ENCODE measurements at places on chromosomes 7 and 10.

DNA sequence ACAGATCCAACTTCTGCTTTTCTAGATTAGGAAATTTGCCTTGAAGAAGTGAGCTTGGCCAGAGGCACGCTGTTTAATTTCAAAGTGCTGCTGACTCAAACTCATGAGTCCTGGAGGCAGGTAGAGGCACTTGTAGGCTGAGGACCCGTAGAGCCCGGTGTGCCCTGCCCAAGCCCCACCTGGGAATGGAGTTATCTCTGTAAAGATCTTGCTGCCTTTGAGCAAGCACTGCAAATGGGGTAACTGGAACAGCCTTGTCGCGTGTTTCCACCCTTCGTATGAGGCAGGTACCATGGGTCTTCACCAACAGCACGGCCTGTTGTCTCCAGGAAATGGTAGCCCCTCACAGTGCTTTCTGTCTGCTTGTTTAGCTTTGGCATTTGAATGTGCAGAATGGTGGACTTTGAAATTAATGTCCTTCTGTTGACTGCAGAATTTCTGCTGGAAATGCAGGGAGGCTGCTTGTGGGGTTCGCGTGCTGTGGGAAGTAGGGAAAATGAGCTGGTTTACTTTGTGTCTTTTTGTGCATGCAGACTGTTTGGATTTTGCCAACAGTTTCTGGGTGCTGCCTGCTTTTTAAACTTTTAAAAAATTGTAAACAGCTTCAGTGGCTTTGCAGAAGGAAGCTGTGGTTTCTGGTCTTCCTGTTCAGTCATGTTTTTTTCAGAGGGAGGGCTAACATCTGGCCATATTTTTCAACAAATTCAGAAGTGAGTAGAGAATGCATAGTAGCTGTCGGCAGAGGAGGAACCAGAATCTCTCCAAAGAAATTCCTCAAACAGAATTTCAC, 27.2 kb downstream of the CCM2 start:
- peak; percentile 23 for DNase-seq

DNA sequence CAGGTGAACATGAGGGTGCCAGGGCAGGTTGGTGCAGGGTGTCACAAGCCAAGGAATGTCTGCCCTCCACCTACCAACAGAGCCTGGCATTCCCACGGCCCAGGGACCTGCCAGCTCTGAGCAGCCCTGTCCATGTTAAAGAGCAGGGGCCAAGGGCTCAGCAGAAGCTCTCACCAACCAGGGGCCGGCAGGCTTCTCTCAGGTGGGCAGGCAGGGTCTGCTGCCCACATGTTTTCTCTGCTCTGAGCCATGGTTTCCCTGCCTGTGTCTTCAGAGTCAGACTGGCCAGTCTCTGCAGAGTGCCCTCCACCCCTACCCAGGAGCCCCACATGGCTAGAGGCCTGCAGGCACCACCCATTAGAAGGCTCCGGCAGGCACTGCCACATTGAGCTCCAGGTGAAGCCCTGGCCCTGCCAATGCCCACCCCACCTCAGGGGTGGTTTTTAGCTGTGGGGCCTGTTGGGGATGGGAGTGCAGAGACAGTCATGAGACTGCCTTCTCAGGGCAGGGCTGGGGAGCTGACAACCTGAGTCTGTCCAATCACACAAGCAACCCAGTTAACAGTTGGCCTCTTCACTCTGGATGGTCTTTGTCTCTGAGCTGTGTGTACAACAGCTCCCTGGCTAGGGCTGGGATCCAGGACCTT, 135.9 kb downstream of the ARHGAP22 start:
- no peak for DNase-seq

- DNase-seq = no peak
These were observed 98.4 kb upstream of the PTPRZ1 start for GRCh38 chr7:121774563-121774962.

GRCh38 chr7:96539471-96539870, 170.2 kb downstream of the SEM1 start:
- no peak for DNase-seq

DNA sequence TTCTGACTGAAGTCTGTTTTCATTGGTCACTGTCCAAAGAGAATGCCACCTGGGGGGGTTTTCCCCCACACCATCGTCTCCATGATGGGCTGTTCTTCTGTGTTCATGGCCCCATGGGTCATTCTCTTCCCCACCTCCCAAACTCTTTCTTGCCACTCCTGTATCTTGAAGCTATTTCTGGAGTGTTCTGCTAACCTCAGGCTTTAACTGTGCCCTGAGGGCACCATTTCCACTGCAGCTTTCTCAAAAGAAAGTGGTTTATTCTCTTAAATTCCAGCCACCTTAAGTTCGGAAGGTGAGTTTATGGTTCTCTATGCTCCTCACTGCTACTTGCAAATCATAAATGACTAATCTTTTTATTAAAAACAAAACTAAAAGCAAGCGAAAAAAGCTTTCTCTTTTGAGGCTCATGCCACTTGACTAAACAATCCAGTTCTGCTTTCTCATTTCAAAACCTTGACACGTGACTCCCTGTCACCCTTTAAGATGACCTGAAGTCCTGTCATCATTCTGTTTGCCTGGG, 7.4 kb upstream of the APBB1IP start:
- DNase-seq = no peak

DNA sequence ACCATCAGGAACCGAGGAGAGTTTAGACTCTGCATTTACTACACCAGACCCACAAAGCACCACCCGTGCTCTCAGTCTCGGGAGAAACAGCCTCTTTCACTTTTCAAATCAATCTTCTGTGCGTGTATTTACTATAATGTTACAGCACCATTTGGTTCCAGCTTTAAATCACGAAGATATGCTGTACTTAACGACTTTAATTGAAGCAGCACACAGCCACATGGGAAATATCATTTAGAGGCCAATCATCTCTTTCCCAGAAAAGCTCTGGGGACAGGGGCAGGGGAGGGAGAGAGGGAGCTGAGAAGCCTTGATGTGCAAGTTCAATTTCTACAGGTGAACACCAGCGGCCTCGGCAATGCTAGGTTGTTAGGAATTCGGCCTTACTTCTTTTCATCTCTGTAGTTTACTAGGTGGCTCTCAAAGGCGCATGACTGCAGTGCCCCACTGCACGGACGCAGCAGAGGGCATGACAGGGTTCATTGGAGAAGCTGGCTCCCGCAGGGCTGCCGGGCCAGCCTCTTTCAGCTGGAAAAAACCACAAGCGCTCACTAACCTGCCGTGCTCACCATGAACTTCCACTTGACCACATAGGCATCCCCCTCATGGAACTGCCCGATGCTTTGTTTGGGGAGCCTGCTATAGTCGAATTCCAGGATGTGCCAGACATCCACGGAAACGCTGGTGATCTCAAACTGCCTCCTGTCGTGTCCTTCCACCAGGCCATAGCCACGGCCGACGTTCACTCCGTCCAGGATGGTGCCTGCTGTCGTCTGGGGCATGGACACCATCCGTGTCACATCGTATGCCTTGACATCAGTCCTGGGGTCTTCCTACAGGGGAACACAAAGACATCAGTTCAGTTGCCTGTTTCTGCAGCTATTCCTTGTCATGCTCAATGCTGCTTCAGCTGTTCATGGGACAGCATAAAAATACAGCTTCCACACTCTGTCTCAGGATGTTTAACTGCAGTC, 154.5 kb downstream of the SVIL start:
- no peak for DNase-seq

- DNase-seq = peak; percentile 66
These were observed at the start of gene ZC3HAV1 for GRCh38 chr7:139109188-139109982. ZC3HAV1 (minus strand) TSS chr7:139109720; CDS start chr7:139109331, 389 bp downstream.

- no peak for DNase-seq
These were observed 119.7 kb upstream of the YAE1 start for GRCh38 chr7:39446546-39446945.

DNA sequence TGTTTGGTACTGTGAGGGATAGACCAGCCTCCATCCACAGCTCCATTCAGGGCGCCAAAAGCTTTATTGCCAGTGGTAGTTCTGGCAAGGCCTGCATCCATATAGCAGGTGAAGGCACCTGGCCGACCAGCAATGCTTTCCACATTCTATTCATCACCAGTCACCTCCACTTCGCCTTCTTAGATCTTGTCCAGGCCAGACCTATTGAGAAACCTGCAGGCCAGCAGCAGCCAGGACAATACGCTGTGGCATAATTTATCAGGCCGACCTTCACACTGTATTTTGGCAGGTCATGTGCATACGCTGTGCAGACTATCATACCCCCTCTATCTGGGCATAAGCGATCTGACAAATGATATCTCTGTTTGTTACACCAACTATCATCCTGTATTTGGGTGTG, 15.2 kb upstream of the KNDC1 start:
- no peak for DNase-seq

GRCh38 chr7:99014113-99014985, 129.6 kb downstream of the SMURF1 start:
- no peak for DNase-seq

DNA sequence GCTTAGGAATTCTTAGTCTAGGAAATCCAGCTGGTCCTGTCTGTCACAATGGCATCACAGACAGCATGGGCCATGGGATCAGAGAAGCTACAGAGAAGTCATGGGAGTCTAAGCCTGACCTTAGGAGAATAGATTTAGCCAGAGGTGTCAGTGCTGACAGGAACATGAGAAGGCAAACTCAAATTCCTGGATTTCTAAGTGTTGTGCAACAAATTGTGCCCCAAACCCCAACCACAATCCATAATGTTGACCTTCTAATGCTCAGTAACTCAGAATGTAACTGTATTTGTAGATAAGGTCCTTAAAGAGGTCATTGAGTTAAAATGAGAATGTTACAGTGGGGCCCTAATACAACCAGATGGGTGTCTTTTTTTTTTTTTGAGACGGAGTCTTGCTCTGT, 95.9 kb upstream of the RHOBTB1 start:
- no peak for DNase-seq

Measured in AG04450 (cell line).